ENCODE measurements at places on chromosomes 6 and 20.

DNA sequence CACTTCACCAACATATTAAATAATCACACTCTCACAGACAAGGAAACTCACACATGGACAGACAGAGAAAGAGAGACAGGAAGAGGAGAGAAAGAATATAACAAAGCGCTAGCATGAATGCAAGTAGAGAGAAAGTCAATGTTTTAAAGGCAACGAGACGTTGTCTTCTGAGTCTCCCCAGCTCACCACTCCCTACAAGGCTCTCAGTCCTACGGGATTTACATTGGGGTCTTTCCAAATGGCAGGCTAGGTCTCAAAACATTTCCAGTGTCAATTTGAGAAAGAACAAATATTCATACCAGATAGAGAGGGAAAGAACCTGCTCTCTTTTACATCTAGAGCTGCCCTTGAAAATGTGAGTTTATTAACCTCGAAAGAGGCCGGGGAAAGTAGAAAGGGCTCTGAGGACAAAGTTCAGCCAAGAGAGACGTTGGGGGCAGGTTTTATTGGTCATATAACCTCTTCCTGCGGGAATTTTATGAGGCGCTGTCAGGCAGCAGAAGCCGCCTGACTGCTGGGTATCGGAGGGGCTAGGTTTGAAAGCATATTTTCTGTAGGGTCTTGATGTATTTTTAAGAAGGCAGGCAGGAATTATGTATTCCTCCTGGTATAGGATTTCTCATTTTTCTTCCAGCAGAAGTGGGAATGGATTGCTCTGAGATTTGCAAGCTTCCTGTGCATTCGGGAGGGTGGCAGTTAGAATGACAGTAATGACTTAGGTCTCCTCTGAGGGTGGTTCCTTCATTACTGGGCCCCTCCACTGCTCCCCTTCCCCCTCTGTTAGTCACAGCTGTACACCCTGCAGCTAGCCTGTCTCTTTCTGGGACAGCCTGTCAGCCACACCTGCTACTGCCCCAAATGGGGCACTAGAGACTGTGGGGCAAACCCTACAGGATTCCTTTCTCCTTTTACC, 34.4 kb upstream of the KIF16B start:
- no peak for DNase-seq

- no peak for DNase-seq
Observed at GRCh38 chr6:5278047-5278446, 16.7 kb downstream of the FARS2 start.

DNA sequence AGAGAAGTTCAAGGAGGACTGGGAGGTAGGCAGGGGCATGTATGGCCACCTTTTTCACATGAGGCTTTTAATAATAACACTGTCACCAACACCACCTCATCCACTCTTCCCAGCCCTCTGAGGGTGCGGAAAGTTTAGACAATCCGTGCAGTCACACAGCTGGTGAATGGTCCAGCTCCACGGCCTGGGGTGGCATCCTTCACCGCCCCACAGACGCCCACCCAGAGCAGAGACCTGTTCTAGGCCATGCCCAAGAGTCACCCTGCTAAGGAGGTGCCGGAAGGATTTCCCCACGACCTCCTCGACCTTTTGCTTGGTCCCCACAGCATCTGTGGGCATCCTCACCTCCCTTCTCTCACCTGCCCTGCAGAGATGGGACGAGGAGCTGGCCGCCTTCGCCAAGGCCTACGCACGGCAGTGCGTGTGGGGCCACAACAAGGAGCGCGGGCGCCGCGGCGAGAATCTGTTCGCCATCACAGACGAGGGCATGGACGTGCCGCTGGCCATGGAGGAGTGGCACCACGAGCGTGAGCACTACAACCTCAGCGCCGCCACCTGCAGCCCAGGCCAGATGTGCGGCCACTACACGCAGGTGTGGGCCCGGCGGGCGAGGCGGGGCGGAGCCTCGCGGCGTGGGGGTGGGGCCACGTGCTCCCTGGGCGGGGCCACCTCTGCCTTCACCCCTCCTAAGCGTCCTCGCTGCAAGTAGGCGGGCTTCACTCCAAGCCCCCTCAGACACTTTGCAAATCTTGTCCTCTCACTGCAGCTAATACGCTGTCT, 4.4 kb downstream of the PI16 start:
- no peak for DNase-seq

GRCh38 chr6:103042336-103042735, 1648.8 kb downstream of the GRIK2 start:
- DNase-seq: no peak

DNA sequence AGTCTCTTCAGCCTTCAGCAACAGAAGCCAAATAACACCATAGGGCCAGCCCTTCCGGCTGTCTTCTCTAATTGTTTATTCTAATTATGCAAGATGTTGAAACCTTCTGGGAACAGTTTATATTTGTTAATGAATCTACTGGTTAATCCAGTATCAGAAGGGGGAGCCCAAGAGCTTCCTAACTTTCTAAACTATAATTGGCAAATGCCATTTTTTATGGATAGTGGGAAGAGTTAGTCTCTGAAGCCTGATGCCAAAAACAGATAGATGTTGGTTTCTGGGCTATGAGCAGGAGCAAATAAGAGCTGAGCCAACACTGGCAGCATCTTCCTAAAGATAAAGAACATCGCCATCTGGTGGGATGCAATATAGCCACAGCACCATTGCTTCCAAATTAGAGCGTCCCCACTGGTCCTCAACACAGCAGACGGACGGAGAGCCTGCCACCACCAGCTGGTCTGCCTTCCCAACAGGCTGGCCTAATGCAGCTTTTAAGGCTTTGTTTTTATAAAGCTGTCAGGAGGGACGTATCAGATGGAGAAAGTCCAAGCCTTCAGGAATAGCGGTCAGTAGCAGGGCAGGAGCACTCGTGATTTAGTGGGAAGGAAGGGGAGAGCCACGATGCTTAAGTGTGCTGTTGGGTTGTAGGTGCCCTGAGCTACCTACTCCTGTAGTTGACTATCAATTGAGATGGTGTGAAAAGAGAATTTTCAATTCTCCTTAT, 118.8 kb downstream of the RALGAPA2 start:
- DNase-seq: no peak

DNA sequence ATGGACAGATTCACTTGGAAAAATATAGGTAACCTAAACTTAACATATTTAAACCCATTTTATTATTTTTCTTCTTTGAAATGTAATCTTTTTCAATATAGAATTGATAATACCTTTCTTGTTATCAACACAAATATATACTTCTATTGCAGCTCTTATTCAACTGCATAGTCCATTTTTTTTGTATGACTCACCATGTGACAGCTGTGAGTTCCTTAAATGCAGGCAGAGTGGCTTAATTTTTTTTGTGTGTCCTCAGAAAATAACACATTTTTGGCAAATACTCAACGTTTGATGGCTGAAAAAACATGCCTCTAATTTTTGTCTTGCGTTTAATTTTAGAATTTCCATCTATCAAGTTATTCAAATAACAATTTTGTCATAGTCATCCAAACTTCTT, 454.8 kb downstream of the PHF3 start:
- no peak for DNase-seq

DNA sequence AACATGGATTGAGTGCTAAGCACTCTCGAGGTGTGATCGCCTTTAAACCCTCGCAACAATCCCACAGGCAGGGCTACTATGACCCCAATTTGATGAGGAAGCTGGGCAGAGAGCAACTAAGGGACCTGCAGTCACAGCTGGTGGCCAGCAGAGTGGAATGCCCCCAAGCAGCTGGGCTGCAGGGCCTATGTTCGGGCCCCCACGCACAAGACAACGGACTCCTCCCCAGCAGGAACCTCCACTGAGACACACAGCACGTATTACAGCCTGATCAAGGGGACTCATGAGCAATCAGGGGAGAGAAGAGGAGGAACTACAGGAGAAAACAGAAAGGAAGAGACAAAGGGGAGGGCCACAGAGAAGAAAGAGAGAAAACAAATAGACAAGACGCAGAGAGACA, 21.7 kb downstream of the CST7 start:
- no peak for DNase-seq

- no peak for DNase-seq
Observed at GRCh38 chr6:109762769-109763441, 71.8 kb downstream of the FIG4 start.

- DNase-seq: no peak
Observed at GRCh38 chr6:86715676-86716075, 221.7 kb upstream of the HTR1E start.

DNA sequence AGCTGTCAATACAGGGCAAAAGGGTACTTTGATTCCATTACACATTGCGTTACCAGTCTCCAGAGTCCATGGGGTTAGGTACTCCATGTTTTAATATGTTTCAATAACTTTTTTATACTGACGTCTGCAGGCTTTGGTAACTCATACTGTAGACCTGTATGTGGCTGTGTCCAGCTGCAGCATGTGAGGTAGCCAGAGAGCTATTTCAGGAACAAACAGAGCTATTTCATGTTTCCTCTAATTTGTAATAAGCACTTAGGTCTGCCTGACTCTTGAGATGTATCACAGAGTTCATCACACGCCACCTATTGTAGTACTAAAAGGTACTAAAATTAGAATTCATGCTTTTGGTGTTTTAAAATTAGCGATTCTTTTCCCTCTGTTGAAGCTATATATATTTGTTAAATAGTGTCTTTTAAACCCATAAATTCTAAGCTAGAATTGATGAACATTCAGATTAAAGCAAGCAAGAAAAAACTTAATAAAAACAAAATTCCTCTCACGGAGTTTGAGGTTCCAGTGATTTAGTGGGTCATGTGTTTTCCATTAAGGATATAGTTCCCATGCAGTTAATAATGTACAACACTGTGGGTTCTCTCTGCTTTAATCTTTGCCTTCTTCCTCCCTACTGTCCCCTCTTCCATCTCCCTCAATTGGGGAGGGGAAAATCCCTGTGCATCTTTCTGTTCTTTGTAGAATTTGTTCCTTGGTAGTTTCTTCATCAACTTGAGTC, 37.0 kb downstream of the FOXO3 start:
- no peak for DNase-seq

DNA sequence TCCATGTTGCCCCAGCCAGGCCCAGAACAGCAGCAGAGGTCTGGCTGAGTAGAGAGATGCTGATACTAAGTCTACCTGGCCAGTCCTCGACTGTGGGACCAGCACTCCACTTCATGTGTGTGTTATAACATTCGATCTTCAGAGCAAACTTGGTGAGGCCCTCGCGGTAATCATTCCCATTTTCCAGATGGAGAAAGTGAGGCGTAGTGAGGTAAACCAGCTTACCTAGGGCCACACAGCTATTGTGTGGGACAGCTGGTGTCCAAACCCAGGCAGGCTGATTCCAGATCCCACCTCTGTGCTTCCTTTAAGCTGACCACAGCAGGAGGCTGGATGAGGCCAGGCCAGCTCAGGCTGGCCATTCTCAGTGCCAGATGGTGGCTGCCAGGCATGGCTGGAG, 47.7 kb upstream of the SLC32A1 start:
- DNase-seq: no peak

- no peak for DNase-seq
Observed at GRCh38 chr20:10344953-10345352, 89.1 kb downstream of the MKKS start.

DNA sequence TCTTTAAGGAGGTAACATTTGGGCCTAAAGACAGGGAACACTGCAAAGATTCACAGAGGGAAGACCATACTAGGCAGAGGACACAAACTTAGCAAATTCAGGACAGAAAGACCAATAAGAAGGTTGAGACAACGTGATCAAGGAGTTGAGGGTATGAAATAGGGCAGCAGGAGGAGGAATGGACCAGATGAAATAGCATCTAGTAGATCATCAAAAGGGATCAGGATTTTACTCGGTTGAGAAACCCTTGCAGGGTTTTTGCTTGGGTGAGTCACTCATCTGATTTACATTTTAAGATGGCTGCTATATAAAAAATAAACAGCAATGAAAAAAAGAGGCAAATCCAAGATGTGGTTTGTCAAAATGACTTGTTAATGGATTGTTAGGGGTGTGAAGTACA, 4.7 kb downstream of the BCLAF1 start:
- no peak for DNase-seq

GRCh38 chr6:35590622-35591066, 77.9 kb upstream of the TULP1 start:
- peak; percentile 46 for DNase-seq

DNA sequence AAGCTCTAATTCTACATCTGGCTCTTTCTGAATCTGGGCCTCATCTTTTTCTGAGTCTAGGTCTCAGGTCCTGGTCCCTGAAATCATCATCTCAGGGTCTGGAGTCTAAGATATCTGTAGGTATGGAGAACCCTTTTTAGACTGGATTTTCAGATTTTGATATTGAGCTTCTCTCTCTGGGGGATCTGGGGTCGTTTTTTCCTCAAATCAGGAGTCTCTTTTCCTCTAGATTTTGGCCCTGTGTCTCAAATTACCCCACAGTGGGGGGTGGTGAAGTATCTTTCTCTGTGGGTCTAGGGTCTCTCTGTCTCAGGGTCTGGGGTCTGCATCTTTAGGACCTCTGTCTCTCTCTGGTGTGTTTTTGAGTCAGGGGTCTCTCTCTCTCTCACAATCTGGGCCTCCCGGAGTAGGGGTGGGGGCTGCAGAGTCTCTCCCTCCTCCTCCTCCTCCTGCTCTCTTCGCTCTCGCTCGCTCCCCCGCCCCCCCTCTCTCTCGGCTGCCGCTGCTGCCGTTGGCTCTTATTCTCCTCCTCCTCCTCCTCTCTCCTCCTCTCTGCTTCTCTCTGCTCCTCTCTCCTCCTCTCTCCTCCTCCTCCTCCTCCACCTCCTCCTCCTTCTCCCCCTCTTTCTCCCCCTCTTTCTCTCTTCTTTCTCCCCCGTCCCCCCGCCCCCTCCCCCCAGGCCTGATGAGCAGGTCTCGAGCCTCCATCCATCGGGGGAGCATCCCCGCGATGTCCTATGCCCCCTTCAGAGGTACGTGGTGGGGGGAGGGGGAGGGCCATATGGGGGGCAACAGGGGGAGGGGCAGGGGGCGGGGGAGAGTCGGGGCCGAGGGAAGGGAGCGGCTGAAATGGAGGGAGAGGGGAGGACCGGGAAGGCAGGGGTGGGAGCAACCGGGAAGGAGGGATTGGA, at the start of gene SYNGAP1:
Gene SYNGAP1, plus strand, starts transcription at position 486 of the 911 bp plus-strand sequence. Its CDS starts 200 bp downstream, at position 686.
- peak; percentile 74 for DNase-seq

DNA sequence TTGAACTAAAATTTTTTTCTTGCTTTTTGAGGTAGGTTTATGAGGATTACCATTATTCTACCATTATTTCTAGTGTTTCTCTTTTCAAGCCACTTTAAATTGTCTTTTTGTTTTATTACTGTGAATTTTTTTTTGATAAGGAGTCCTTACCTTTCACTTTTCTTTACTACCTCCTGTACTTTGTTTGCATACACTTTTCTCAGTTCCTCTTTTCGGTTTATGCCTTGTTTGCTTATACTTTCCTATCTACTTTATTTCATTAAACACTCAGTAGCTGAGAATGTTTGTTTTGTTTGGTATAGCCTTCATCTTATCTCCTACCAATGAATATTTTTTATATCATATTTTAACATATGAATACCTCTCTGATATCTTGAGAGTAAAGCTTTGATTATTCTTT, 147.9 kb downstream of the TFAP2B start:
- no peak for DNase-seq
